Stimulated activated CD8-positive, alpha-beta memory T cell treated with anti-CD3 and anti-CD28 coated beads, Interleukin-2, amount 100 ng/mL, for 48 hours (primary cell): ENCODE measurements at places on chromosomes 2 and 18.

DNA sequence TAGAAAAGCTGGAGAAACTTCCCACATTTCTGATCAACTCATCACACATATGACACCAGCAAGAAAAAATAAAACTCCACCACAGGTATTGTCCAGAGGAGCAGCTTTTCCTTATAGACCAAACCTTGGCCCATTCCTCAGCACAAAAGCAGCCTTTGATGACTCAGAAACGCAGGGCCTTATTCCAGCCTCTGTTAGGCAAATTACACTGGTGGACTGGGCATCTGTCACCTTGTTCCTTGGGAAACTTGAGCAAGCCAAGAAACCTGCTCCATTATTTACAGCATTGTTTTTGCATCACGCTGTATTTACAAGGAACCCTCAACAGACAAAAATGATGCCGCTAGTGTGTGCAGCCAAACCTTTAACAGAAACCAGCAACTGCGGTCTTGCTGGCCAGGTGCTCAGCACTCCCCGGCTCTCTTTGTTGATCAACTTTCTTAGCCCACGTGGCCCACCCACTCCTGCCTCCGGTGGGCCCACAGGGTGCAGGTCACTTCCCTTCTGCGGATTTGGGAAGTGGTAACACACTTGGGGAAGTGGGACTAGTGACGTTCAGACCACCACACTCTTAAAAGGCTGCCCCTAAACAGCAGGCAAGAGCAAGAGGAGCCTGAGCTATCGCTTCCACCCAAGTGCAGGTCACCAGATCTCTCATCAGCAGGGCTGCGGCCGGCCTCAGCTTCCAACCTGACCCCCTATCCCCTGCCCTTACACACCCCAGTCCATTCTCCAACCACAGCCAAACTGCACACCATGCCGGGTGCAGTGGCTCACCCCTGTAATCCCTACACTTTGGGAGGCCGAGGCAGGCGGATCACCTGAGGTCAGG lies 1.5 kb downstream of the AP1S3 start:
- DNase-seq, result no peak

GRCh38 chr2:212223696-212224095 lies 314.9 kb downstream of the ERBB4 start:
- no peak for DNase-seq

- DNase-seq, result no peak
Measured at GRCh38 chr2:167941604-167942003, 305.8 kb downstream of the STK39 start.

DNA sequence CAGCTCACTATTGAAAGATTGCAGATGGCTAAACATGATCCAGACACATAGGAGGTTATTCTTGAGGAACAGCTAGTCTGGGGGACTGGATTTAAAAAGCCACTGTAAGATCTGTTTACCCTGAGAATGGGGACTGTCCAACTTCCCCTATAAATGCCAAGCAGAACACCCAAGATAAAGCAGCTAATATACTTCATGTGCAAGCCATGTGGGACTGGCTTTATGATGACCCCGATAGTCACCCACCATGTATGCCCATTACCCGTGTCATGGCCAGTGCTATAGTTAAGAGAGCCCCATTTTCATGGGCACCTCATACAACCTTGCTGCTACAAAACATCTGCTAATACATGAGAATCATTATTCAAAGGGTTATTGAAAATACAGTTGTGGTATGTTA lies 16.0 kb downstream of the YPEL5 start:
- no peak for DNase-seq

GRCh38 chr2:45264227-45265225 lies 255.3 kb upstream of the SIX2 start:
- DNase-seq, result no peak

- no peak for DNase-seq
Measured at GRCh38 chr2:42754776-42755140, 9.2 kb downstream of the OXER1 start.

DNA sequence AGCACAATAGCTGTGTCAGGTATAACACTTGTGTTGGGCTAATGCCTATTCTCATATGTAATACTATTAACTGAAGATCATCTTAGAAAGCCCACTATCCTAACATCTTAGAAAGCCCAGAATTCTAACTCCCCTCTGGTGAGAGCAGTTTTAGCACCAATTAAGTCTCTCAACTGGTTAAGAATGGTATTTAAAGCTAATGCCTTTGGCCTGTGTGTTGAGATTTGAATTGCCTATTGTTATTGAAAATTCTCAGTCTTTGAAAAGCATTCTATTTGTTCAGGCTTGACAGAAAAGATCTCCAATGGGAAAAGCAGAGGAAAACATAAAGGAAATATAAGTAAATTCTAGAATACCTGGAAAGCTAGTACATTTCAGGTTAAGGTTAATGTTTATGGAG lies 352.5 kb downstream of the ARHGAP15 start:
- no peak for DNase-seq

DNA sequence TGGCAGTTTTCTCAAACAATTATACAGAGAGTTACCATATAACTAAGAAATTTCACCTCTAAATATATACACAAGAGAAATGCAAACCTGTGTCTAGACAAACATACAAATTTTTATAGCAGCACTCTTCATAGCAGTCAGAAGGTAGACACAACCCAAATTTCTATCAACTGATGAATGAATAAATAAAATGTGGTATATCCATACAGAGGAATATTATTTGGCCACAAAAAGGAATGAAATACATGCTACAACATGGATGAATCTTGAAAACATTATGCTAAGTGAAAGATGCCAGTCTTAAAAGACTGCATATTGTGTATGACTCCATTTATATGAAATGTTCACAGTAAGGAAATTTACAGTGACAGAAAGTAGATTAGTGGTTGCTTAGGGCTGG lies 30.6 kb upstream of the KDM3A start:
- DNase-seq, result no peak

- no peak for DNase-seq
Measured at GRCh38 chr2:128261245-128262128, 57.2 kb downstream of the HS6ST1 start.

GRCh38 chr2:189074506-189074905 lies 100.3 kb downstream of the COL3A1 start:
- DNase-seq, result no peak

GRCh38 chr2:33607905-33608304 lies 8.8 kb upstream of the FAM98A start:
- DNase-seq, result no peak
